ENCODE measurements at places on chromosomes 7 and 10. TPM values are rescaled to one million over a fixed set of nuclear protein-coding genes. Genes with fewer than 3 reads are reported as not detected.

Gene PRKCQ
- total RNA-seq: 8.1 TPM

Gene HMX3
- not detected for total RNA-seq

Gene SUN3
- not detected for total RNA-seq

Gene FFAR4
- total RNA-seq: 13.7 TPM

Gene SCIN
- 21.1 TPM for total RNA-seq

Gene PTF1A
- total RNA-seq: not detected

Gene TAC1
- total RNA-seq: not detected

Gene CRYGN
- total RNA-seq: not detected

Gene EPHB6
- 12.2 TPM for total RNA-seq

Gene CDH23
- 9.4 TPM for total RNA-seq

Gene RBP3
- total RNA-seq: not detected

Gene PCDH15
- 2.1 TPM for total RNA-seq

- H3K27me3 ChIP-seq: no peaks in the 10 kb centered on the region
These were observed 824.6 kb upstream of the IGFBP3 start for GRCh38 chr7:46745707-46746090.

- H3K27me3 ChIP-seq: no peaks in the 10 kb centered on the region
- no peak overlapping the region for H3K4me3 ChIP-seq
- peaks cover 7% of the 10 kb centered on the region for H3K4me1 ChIP-seq
- H3K27ac ChIP-seq: no peak overlapping the region
- no peak for DNase-seq
These were observed 1.3 kb upstream of the TAS2R38 start for GRCh38 chr7:141974831-141975230.

- H3K36me3 ChIP-seq: peaks cover 27% of the 10 kb centered on the region
- peak overlapping the region; percentile 59 for H3K27ac ChIP-seq
- no peaks in the 10 kb centered on the region for H3K27me3 ChIP-seq
- H3K4me1 ChIP-seq: peaks cover 22% of the 10 kb centered on the region
These were observed 662 bp downstream of the POLR3A start for GRCh38 chr10:78028438-78029268.

DNA sequence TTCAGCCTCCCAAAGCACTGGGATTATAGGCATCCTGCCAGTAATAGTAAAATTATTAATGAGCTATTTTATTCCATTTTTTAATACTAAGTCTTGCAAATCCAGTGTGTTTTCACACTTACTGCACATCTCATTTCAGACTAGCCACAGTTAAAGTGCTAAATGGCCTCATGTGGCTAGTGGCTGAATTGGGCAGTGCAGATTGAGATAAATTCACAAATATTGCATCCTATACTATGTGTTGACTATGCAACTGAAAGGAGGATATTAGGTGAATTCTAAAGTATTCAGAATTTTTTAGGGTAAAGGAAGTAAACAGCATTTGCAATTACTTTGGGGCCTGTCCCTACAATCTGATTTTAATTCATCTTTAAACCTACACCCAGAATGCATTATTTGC lies 10.2 kb downstream of the APBB1IP start:
- no peaks in the 10 kb centered on the region for H3K36me3 ChIP-seq
- H3K27me3 ChIP-seq: no peaks in the 10 kb centered on the region
- H3K4me1 ChIP-seq: peaks cover 17% of the 10 kb centered on the region
- no peak overlapping the region for H3K4me3 ChIP-seq
- no peak for DNase-seq

DNA sequence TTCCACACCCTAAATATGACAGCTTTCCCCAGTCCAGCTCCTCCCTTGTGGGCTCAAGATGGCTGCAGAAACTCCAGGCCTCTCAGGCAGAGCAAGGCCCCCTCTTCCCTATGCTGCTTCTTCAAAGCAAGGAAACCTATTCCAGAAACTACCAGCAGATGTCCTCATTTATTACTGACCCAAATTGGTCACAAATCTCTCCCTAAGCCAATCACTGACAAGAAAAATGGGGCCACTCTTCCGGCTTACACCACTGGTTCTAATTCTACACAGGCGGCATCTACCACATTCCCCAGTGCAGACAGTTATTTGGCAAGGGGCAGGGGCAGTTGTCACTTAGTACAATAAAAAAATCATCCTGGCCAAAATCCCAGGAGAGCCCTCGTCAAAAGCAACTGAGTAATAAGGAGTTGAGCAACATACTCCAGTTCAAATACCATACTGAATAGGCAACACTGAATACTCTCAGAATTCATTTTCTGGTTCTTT lies 150.4 kb downstream of the SFMBT2 start:
- no peak overlapping the region for H3K27ac ChIP-seq
- DNase-seq: no peak
- no peaks in the 10 kb centered on the region for H3K36me3 ChIP-seq

GRCh38 chr7:44431091-44431608 lies 59.3 kb downstream of the NUDCD3 start:
- no peak for DNase-seq
- H3K4me1 ChIP-seq: no peaks in the 10 kb centered on the region
- no peaks in the 10 kb centered on the region for H3K27me3 ChIP-seq
- no peak overlapping the region for H3K4me3 ChIP-seq

DNA sequence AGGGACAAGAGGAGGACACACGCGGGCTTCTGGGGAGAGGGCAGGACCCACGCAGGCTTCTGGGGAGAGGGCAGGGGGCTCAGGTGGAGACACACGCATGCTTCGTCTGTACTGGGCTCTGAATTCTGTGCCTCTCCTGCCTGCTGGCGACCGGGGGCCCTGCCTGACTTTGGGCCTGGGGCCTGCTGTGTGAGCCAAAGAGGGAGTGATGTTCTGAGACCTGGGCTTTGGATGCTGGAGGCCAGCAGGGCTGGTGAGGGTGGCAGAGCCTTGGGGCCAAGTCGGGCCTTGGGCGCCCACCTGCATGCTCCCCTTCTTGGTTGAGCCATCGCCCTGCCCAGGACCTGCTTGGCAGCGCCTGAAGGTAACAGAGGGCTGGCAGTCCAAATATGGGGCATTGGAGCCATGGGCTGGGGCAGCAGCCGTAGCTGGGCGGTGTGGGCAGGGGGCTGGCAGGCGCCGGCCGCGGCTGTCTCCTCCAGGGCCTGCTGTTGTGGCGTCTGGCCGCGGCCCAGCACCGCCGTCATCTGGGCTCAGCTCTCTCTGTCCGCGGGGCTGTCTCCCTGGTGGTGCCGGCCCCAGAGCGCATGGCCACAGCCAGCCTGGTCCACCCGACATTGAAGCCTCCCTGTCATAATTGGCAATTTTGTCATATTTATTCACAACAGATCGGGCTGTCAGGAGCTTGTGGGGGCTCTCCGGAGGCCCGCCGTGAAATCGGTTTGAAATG lies 78.9 kb downstream of the UNCX start:
- H3K4me1 ChIP-seq: no peaks in the 10 kb centered on the region
- H3K4me3 ChIP-seq: no peak overlapping the region
- H3K27ac ChIP-seq: no peak overlapping the region
- no peak for DNase-seq
- H3K27me3 ChIP-seq: peaks cover 14% of the 10 kb centered on the region

GRCh38 chr10:24193330-24193729 lies 15.6 kb upstream of the KIAA1217 start:
- H3K4me3 ChIP-seq: no peak overlapping the region
- H3K4me1 ChIP-seq: peaks cover 14% of the 10 kb centered on the region
- H3K27ac ChIP-seq: no peak overlapping the region
- H3K36me3 ChIP-seq: no peaks in the 10 kb centered on the region
- no peaks in the 10 kb centered on the region for H3K27me3 ChIP-seq
- no peak for DNase-seq

GRCh38 chr10:22314852-22315251 lies 1.3 kb upstream of the COMMD3 start:
- H3K4me1 ChIP-seq: peaks cover 22% of the 10 kb centered on the region
- H3K27me3 ChIP-seq: no peaks in the 10 kb centered on the region
- H3K27ac ChIP-seq: no peak overlapping the region
- no peaks in the 10 kb centered on the region for H3K36me3 ChIP-seq

DNA sequence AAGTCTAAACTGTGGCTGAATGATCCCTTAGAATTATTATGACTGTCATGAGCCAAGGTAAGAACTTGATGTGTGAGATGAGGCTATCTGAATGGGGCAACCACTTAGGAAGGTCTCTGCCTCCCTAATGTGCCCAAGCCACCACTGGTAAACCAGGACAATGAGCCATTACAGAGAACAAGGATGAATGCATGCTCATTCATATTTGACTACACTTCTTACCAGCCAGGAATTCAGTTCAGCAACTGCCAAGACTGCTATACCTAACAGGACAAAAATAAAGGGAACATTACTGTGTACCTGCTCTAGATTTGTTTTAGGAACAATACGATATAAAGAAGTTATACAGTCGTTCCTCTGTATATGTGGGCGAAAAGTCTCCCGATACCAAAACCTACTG lies 23.0 kb downstream of the MPP7 start:
- no peaks in the 10 kb centered on the region for H3K36me3 ChIP-seq
- no peak overlapping the region for H3K4me3 ChIP-seq
- no peak for DNase-seq
- no peak overlapping the region for H3K27ac ChIP-seq
- peaks cover 4% of the 10 kb centered on the region for H3K4me1 ChIP-seq
- H3K27me3 ChIP-seq: no peaks in the 10 kb centered on the region

DNA sequence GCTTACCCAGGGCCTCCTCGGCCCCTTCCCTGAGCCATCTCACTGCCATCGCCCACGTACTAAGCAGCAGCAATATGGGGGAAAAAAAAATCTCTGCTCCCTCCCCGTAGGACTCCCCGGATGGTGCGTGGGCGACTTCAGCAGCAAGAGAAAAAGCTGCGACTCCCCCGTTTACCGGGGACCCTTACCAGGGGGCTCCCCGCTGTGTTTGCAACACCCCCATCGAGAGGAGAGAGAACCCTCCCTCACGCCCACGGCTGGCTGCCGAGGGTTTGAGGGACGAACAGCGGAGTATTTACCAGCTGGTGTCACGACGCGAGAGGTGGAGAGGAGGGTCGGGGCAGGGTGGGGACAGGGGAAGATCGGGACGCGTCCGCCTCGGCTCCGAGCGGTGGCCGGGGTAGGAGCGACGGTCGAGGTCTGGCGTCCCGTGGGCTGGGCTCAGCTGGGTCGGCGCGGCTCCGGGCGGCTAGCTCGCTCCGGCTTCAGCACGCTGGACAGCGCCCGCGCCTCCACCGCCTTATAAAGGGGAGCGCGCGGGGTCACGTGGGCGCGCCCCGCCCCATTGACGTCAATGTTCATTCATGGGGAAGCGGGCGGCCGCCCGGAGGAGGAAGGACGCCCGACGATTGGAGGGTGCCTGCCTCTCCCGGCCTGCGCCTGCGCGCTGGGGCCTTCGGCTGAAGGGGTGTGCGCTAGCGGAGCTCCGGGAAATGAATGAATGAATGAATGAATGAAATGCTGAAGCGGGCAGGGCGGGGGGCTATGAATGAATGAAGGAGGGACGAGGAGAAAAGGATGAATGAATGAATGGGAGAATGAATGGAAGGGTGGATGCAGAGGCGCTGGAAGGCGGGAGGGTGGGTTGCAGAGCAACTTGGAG lies at the start of gene VGF:
VGF (minus strand) TSS at position 495 of the 883 bp plus-strand sequence. CDS start 726 bp downstream, outside the sequence.
- peak; percentile 96 for DNase-seq
- no peak within 1 kb of the TSS for H3K27ac ChIP-seq
- H3K27me3 ChIP-seq: peaks cover 83% of the 10 kb centered on the region
- H3K4me1 ChIP-seq: peaks cover 47% of the 10 kb centered on the region

GRCh38 chr10:132837905-132838304 lies 52.0 kb upstream of the NKX6-2 start:
- no peak for DNase-seq
- no peak overlapping the region for H3K27ac ChIP-seq
- H3K4me3 ChIP-seq: no peak overlapping the region
- peaks cover 42% of the 10 kb centered on the region for H3K27me3 ChIP-seq
- H3K4me1 ChIP-seq: peaks cover 5% of the 10 kb centered on the region
